ENCODE measurements at places on chromosomes 11 and 22.

DNA sequence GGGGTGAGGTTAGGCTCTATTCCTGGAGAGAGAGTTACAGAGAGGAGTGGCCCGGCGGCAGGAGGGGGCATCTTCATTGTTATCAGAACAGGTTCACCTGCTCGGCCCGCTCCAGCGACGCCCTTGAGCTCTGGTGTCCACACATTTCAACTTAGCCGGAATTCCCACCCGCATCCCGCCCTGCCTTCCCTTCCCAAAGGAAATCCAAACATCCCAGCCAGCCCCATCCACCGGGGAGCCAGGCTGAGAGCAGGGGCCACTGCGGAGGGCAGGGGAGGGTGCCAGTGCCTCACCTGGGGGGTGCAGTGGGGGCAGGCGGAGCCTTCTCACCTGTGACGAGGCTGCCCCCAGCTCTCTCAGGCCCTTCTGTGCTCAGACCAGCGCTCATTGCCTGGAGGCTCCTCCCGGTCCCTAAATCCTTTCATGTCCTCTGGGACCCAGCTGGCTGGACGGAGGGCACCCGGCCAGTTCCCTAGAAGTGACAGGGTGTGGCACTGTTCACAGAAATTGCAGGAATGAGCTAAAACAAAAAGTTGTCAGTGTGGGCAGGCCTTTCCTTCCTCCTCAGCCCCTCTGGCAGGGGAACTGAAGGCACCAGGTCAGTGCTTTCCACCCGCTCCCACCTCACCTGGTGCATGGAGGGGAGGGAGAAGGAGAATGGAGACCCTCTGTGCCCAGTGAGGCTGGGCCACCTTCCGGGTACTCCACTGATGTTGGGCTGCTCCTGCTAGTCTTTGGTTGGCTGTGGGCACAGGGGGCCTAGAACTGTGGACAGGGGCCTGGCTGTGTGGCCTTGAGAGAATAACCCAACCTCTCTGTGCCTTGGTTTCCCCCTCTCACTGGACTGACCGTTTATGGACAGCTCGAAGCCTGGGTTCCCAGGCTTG, 2.2 kb upstream of the MRGPRG start:
- DNase-seq = no peak

GRCh38 chr11:2156416-2157182, 4.4 kb downstream of the INS start:
- no peak for DNase-seq

GRCh38 chr11:90908074-90908473, 685.2 kb upstream of the CHORDC1 start:
- no peak for DNase-seq

- no peak for DNase-seq
Measured at GRCh38 chr11:34830648-34831047, 85.5 kb downstream of the APIP start.
